Foreskin melanocyte (primary cell): ENCODE measurements at places on chromosomes 5 and 9.
A peak's percentile ranks its signal among the peaks of the same experiment; 100 is the strongest.

DNA sequence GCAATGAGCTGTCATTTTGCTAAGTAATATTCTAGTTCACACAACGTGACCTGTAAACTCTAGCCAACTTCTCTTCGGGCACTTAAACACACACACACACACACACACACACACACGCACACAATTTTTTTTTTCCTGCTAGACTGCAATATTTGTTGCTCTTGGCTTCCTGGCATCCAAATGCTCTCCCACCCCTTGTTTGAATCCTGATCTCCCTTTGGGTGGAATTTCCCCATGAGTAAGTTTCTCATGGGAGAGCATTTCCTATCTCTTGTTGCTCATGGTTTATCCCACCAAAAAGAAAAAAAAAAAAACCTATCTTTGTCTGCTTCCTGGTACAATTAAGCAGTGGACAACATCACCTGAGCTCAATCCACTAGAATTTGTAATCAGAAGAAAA is 54.7 kb upstream of the TSLP start:
- DNase-seq, result no peak

DNA sequence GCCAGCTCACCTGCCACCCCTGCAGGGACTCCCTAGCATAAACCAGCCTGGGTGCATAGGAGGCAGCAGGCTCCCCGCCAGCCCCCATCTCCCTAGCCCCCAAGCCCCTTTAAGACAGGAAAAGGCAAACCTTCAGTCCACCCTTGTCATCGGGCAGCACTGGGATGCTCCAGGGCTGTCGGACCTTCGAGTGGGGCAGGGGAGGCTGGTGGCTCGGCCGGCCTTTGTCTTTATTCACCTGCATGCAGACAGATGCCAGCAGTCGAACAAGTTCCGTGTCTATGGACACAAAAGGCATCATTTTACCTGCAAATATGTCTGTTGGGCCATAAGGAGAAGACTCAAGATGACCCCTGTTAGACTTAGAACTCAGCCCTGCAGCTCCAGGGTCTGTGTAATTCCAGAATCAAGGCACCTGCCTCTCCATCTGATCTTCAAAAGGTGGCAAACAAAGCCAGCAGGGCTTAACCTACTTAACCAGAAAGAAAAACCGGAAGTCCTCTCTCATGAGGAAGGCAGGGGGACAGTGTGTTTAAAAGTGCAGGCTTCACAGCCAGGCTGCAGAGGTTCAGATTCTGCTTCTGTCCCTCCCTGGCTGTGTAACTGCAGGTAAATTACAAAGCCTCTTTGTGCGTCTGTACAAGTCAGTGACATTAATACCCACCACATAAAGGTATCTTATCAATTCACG is 16.2 kb downstream of the ANKS6 start:
- no peak for DNase-seq

- peak; percentile 92 for DNase-seq
These were observed 62.3 kb downstream of the LHFPL2 start for GRCh38 chr5:78586251-78586650.

DNA sequence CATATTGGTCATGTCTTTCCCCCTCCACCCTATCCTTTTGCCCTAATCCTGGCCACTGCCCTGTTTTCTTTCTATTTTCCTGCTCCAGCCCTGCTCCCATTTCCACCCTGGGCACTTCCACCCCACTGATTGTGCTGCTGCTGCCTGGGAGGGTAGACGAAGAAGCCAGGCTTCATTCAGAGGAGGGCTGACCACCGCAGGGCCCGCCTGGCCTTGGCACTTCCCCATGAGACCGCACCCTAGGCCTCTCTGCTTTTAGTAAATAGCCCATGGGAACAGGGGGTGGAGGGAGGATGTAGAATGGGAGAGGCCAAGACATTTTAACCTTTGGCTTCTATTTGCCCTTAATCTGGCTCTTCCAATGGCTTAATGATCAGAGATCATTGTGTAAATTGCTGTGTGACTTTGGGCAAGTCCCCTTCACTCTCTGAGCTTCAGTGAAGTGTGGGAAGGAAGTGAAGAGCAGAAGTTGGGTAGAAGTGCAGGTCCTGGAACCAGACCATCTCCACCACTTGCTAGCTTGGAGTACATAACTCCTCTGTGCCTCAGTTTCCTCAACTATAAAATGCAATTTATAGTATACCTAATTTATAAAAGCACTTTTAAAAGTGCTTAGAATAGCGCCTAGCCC is 13.6 kb upstream of the GPX3 start:
- DNase-seq, result no peak
